Neural crest cell (in vitro differentiated cells): ENCODE measurements at places on chromosomes 5 and 9.

DNA sequence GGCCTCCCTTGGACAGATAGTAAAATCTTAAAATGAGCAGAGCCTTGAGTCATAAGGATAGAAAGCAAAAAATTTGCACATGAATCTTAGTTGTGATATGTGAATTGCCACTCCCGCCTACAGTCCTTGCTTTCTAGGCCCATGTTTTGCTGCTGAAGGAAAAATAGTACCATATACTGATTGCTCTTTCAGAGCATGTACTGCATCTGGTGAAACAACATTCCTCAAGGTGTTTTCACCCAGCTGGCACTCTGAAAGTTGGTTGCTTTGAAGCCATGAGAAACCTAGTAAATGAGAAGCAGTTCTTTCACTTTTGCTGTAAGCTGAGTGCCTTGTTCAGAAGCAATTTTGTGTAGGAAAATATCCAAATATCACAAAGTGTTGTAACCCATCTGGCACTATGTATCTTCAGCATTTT lies 10.3 kb downstream of the CDC37L1 start:
- no peak for DNase-seq

DNA sequence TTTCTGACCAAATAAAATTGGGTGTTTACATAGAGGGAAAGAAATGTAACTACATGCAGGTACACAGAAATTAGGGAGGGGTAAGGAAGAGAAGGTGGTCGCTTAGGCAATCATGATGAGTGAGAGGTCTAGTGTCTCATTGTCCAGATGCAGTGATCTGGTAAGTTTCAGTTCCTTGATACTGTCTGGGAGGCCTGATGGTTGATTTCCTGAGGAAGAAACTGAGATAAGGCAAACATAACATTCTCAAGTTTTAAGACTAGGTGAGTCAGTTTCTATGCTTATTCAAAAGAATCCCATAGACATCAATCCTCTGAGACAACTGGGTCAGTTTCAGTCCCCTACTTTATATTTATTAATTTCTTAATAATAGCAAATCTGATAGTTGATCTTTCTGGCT lies 843.3 kb upstream of the CDH10 start:
- DNase-seq = no peak

DNA sequence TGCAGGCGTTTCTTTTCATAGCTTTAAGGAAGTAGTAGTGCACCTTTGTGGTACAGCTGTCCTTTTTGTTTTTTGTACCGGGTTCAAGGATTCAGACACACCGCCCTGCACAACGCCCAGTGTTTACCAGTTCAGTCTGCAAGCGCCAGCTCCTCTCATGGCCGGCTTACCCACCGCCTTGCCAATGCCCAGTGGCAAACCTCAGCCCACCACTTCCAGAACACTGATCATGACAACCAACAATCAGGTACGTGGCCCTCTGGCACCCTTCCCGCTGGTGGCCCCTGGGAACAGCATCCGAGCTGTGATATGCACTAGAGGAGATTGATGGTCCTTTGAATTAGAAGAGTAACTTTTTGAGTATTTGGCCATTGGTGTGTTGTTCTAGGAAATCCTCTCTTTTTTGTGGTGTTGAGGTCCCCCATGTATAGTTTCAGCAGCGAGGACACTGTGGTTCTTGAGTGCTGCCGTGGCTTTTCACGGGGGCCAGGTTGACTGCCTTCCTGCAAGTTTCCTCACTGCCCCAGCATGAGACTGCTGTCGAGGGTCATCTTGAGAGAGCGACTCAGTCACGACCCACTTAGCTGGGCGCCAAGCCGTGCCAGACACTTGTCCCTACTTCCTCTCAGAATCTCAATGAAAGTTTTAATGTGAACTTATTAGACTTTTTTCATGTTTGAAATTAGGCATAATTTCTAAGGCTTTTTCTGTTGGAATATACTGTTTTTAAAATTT lies 37.9 kb downstream of the TENT4A start:
- no peak for DNase-seq

GRCh38 chr5:61177070-61177469 lies 14.8 kb upstream of the SMIM15 start:
- DNase-seq = no peak

DNA sequence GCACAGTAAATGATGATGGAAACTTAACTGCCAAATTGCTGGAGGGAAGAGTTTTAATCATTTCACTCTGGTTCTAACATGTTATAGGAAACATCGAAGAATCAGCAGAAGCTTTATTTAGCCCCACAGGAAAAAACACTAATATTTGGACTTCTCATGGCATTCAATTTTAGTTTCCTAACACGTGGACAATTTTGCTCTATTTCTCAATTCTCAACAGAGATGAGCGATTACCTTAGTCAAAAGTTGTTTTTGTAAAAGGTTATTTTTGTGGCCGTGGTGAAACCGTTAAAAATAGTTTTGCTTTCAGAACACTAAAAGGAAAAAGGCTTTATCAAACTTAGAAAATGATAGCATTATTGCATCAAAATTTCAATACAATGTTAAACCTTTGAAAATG lies 235.2 kb downstream of the PLK2 start:
- DNase-seq = no peak

DNA sequence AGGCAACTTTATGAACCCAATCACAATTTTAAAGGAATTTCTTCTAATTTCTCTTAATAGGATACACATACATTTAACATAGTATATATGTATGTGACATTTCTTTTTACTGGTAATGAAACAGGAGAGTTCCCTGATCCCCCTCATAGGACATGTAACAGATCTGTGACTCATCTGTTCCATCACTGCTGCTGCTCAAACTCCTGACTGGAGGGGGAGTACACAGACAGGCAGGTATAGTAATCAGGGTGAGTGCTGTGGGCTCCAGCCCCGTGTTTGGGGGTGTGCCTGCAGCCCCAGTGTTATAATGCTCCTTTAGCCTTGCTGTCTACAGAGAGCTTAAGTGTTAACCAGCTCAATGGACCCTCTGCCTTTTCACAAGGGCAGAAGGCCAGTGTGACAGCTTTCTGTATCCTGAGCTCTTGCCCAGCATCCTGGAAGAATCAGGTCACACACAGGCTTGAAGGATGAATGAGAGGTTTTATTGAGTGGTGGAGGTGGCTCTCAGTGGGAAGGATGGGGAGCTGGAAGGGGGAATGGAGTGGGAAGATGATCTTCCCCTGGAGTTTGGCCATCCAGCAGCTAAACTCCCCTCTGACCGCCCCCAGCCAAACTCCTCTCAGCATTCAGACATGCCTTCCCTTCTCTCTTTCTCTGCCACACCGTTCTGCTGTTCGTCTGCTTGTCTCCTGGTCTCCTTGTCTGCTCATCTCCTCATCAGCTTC lies 161.3 kb downstream of the ZNF608 start:
- no peak for DNase-seq

DNA sequence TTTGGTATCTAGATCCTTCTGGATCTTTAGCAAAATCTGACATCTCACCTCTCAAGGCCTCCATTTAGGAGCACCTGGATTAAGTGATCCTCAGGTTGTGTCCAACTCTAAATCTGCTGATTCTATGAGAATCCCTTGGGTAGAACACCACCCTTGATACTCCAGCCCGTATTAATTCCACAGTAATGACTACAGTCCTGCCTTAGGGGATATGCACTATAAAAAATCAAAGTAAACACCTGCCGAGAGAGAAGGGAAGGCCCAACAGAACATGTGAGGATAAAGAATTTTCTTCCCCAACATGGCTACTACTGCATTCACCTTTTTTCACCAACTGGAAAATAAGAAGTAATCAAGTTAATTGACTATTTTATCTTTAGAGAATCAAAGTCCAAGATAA lies 27.6 kb downstream of the DAP start:
- DNase-seq = no peak

DNA sequence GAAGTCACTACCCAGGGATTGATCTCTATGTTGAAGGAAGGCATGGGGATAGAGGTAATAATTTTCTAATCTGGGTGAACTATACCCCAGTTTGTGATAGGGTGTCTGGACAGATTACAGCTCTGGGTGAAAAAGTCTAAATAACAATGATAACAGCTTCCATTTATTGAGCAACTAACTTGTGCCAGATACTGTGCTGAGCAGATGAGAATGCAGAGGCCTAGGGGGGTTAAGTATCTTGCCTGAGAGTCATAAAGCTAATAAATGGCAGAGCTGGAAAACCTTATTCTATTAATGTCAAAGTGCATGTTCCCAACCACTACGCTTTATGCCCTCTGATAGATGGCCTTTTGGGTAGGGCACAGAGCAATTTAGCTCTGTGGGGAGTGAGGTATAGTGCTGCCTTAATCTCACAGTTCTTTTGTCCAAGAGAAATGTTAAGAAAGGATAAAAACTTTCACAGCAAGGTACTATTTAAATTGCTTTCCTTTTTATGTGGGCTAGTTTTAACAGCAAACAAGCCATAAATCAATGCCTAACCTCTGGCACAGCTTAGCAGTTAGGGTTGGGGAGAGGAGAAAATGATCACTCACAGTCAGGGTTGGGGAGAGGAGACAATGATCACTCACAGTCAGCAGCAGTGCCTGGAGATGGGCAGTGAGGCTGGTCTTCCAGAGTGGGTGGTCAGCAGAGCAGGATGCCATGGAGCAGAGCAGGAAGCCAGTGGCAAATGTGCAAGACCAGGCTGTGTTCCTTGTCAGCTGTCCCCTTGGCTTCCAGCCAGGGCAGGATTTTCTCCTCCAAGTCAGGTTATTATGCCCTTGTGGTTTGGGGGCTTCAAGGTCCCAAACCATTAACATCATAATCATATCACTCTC lies 187.0 kb downstream of the CARTPT start:
- no peak for DNase-seq

GRCh38 chr5:138350563-138350890 lies 2.0 kb upstream of the KDM3B start:
- DNase-seq = no peak

- no peak for DNase-seq
Observed at GRCh38 chr5:177336112-177336511, 15.4 kb downstream of the LMAN2 start.

- no peak for DNase-seq
Observed at GRCh38 chr5:55308254-55308836, 556 bp downstream of the MTREX start.

- DNase-seq = peak; percentile 50
Observed at GRCh38 chr5:179806250-179807048, at the start of gene MGAT4B. Gene MGAT4B (minus strand): TSS chr5:179806866. CDS start chr5:179806583, 283 bp downstream.

- DNase-seq = no peak
Observed at GRCh38 chr9:88373045-88373444, 15.2 kb upstream of the SPIN1 start.

- DNase-seq = no peak
Observed at GRCh38 chr5:52825826-52826225, 38.1 kb downstream of the ITGA1 start.

GRCh38 chr5:42811591-42812446 lies at the start of gene SELENOP:
Gene SELENOP (minus strand): TSS chr5:42811892. CDS start chr5:42808353, 3,539 bp downstream.
- DNase-seq = no peak

GRCh38 chr5:170596482-170597044 lies 92.7 kb downstream of the KCNIP1 start:
- no peak for DNase-seq

- peak; percentile 2 for DNase-seq
Observed at GRCh38 chr5:148653836-148654781, at the start of gene HTR4. Gene HTR4 (minus strand): TSS chr5:148654527. CDS start chr5:148637014, 17,513 bp downstream.

DNA sequence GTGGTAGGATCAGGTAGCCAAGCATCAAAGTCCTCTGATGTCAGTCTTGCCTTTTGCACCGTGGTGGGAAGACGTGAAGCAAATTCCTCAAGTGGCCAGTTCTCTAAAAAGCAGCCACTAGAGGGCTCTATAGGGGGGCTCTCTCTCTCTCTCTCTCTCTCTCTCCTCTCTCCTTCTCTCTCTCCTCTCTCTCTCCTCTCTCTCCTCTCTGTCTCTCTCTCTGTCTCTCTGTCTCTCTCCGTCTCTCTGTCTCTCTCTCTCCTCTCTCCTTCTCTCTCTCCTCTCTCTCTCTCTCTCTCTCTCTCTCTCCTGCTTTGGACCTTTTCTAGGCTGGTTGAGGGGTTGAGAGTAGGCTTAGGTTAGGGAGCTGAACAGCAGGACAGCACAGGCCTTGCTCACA lies 13.9 kb upstream of the OSMR start:
- no peak for DNase-seq

- DNase-seq = no peak
Observed at GRCh38 chr9:103734471-103734870, 359.6 kb upstream of the SMC2 start.

- no peak for DNase-seq
Observed at GRCh38 chr9:113644321-113644720, 180.8 kb downstream of the RGS3 start.

DNA sequence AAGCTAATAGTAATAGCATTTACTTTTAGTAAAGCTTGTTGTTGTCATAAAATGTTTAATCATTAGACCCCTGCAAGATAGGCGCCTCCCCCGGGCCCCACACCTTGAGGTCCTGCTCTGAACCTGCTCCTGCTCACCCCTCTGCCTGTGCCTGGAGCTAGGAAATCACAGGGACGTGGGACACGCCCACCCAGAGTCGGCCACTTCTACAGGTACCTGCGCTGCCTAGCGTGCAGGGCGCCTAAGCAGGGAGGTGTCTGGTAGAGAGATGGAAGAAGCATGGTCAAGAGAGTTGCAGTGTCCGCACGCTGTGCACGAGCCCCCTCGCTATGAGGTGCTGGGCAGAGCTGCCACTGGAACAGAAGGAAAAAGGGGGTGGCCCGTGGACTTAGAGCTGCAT lies 52.6 kb downstream of the HINT1 start:
- no peak for DNase-seq

- DNase-seq = no peak
Observed at GRCh38 chr5:10235350-10235749, 14.3 kb downstream of the ATPSCKMT start.

GRCh38 chr5:72651779-72652178 lies 144.6 kb upstream of the ZNF366 start:
- DNase-seq = no peak

GRCh38 chr9:124505901-124506346 lies 1.3 kb downstream of the NR5A1 start:
- DNase-seq = no peak

- DNase-seq = no peak
Observed at GRCh38 chr5:131302506-131302905, 38.7 kb downstream of the CDC42SE2 start.

- DNase-seq = no peak
Observed at GRCh38 chr5:141873933-141874261, 4.3 kb downstream of the PCDH1 start.
